ENCODE measurements at places on chromosomes 5 and 9. TPM values are rescaled to one million over a fixed set of nuclear protein-coding genes. Genes with fewer than 3 reads are reported as not detected.

GRCh38 chr9:105079457-105079856, 151.5 kb upstream of the ABCA1 start:
- no peak for DNase-seq

ZNF618 gene
- total RNA-seq: 7.8 TPM

DNAJA1 gene
- 66.0 TPM for total RNA-seq

GRCh38 chr5:142168365-142168764, 59.8 kb downstream of the NDFIP1 start:
- DNase-seq: no peak

DNA sequence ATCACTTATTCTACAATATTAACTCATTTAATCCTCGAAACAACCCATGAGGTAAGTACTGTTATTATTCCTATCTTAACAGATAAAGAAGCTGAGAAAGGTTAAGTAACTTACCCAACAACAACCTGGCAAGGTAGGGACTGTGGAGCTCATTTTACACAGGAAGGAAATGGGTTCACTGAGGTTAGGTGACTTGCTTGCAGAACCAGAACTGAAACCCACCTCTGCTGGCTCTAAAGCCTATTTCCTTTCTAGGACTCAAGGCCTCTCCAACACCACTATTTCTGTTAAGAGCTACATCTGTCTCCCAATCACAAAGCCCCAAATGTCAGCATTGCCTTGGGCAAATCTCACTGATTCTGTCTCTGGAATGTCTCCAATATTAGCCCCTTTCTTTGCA, 38.9 kb upstream of the IFNK start:
- no peak for DNase-seq

GRCh38 chr9:133348718-133349573, 928 bp downstream of the RPL7A start:
- DNase-seq: no peak

GRCh38 chr9:36039696-36040095, 3.0 kb downstream of the RECK start:
- peak; percentile 23 for DNase-seq

- no peak for DNase-seq
These were observed 86.6 kb downstream of the KCNN2 start for GRCh38 chr5:114448481-114448880.

DNA sequence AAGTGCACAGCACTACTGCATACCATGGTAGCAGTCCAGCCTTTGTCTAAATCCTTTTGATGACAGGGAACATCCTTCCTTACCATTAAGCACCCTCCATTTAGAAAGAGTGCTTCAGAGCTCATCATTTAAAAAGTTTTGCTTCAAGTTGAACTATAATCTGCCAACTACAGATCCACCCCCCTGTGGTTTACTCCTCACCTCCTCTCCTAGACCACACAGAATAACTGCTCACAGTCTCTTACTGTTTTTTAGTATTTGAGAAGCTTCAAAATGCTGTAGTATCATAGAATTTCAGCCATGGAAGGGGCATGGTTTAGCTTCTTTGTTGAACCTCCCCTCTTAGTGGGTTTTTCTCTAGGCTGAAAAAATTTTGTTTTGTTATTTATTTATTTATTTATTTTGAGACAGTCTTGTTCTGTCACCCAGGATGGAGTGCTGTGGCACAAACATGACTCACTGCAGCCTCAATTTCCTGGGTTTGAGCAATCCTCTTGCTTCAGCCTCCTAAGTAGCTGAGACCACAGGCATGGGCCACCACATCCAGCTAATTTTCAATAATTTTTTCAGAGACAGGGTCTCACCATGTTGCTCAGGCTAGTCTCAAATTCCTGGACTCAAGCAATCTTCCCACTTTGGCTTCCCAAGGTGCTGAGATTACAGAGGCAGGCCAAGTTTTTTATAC, 384.3 kb upstream of the RFX3 start:
- DNase-seq: no peak

SMIM32 gene
- total RNA-seq: not detected

GRCh38 chr9:18543406-18544192, 69.6 kb downstream of the ADAMTSL1 start:
- DNase-seq: peak; percentile 28

ZNF454 gene
- 4.2 TPM for total RNA-seq

GRCh38 chr9:75545287-75545686, 345.2 kb upstream of the PCSK5 start:
- DNase-seq: no peak

DNA sequence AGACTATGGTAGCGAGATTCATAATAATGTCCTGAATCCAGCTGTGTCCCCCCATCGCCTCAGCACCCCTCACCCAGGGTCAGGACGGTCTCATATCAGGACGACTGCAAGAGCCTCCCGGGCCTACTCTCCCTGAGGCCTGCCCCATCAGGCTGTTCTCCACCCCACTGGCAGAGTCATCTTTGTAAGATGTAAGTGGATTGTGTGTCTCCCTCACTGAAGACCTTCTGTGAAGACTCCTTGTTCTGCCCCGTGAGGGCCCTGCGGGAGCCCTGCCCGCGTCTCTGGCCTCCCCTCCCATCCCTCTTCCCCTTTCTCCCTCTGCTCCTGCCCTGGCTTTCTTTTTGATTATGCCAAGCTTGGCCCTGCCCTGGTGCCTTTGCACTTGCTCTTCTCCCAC, 43.9 kb upstream of the SAP30L start:
- no peak for DNase-seq

DNA sequence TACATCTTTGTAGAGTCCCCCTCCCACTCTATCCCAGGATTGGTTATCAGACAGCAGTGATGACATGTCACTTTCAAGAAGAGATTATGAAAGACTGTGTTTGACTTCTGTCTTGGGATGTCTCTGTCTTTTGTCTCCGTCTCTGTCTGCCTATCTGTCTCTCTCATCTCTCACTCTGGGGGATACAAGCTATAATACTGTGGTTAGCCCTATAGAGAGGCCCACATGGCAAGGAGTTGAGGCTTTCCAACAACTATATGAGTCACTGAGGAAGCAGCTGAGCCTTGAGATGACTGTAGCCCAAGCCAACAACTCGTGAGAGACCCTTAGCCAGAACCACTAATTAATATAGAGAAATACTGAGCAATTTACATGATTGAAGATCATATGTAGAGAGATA, 284.8 kb downstream of the PDE4D start:
- no peak for DNase-seq

DNA sequence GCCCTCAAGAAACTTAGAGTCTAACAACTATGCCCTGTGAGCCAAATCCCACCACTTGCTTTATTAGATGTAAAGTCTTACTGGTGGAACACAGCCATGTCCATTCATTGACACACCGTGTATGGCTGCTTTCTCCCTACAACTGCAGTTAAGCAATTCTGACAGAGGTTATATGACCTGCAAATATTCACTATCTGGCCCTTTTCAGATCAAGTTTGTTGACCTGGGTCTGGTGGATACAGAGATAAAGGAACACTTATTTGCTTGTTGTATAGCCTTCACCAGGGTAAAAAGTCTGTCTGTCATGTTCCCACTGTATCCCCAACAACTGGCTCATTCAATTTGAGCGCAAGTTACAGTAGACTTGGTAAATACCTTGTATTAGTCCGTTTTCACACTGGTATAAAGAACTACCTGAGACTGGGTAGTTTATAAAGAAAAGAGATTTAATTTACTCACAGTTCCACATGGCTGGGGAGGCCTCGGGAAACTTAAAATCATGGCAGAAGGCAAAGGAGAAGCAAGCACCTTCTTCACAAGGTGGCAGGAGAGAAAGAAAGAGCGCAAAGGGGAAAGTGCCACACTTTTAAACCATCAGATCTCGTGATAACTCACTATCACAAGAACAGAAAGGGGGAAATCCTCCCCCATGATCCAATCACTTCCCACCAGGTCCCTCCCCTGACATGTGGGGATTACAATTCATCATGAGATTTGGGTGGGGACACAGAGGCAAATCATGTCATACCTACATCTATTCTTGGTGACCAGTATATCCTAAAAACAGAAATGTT, 27.9 kb downstream of the DEPDC1B start:
- no peak for DNase-seq

DNA sequence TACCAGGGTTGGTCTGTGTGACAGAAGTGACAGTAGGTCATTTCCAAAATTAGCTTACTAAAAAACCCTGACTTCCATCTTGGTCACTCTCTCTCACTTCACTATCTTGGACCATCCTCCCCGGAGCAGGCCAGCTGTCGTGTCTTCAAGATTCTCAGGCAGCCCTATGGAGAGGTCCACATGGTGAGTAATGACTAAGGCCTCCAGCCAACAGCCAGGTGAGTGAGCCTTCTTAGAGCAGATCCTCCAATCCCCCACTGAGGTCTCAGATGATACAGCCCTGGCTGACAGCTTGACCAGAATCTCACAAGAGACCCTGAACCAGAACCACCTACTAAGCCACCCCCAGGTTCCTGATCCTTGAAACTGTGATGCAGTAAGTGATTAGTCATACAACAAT, 92.0 kb downstream of the DCP2 start:
- peak; percentile 10 for DNase-seq

GRCh38 chr5:134394932-134395331, 16.7 kb downstream of the CDKN2AIPNL start:
- no peak for DNase-seq

GRCh38 chr5:76490960-76491359, 87.9 kb downstream of the IQGAP2 start:
- DNase-seq: no peak

FOCAD gene
- 48.3 TPM for total RNA-seq

APBA1 gene
- total RNA-seq: 7.7 TPM

DNA sequence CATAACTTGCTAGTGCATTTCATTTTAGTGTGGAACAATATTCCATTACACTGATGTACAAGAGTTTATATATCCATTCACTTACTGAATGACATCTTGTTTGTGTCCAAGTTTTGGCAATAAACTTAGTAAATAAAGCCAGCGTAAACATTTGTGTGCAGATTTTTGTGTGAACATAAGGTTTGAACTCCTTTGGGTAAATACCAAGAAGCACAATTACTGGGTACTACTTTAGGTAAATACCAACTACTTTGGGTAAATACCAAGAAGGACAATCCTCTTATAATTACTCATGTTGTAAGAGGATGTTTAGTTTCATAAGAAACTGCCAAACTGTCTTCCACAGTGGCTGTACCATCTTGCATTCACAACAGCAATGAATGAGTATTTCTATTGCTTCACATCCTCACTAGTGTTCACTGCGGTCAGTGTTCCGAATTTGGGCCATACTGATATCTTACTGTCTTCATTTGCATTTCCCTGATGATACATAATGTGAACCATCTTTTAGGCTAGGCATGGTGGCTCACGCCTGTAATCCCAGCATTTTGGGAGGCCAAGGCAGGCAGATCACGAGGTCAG, 2.3 kb upstream of the SYK start:
- DNase-seq: no peak

CRHBP gene
- 0.20 TPM for total RNA-seq

GRCh38 chr5:158635565-158635964, 464.2 kb downstream of the EBF1 start:
- no peak for DNase-seq

GMCL2 gene
- not detected for total RNA-seq

- no peak for DNase-seq
These were observed 372.2 kb downstream of the ZSWIM6 start for GRCh38 chr5:61704289-61704688.

DNA sequence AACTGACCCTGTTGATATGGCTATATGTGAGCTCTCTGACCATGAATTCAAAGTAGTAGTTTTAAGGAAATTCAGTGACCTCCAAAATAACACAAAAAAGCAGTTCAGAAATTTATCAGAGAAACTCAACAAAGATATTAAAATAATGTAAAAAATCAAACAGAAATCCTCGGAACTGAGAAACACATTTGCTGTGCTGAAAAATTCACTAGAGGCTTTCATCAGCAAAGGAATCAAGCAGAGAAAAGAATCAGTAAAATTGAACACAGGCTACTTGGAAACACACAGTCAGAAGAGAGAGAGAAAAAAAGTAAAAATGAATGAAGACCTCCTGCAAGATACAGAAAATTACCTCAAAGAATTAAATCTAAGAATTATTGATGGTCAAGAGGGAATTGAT, 417.2 kb downstream of the TMEM232 start:
- DNase-seq: no peak

DNA sequence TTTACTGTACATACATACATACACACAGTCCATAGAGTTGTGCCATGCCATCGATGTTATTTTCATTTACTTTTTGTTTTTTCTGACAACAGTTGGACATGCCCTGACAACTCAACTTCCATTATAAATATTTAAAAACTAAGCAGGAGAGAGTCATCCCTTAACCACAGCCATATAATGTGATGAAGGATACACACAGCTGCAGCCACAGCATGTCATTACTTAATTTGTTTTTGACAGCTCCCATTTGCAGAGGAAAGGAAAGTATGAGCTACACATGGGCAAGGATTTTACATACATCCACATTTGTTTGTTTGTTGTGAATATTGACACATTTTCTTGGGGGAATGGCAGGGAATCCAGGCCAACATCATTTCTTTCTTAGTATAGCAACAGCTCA, 91.5 kb upstream of the TUT7 start:
- peak; percentile 86 for DNase-seq

DNA sequence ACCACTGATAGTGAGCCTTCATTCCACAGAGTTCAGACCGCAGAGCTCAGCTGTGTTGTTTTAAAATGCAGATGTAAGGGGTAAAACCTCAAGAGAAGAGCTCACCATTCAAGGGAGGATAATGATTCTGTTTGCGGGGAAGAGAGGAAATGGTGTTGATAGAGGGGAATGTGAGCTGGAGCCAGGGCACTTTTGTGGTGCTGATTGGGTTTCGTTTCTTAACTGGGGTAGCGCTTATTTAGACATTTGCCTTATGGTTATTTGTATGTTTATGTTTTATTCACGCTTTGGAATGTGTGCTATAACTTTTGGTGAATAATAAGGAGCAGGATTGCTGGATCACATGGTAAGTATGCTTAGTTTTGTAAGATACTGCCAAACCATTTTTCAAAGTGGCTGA, 42.5 kb downstream of the STXBP1 start:
- DNase-seq: no peak

DNA sequence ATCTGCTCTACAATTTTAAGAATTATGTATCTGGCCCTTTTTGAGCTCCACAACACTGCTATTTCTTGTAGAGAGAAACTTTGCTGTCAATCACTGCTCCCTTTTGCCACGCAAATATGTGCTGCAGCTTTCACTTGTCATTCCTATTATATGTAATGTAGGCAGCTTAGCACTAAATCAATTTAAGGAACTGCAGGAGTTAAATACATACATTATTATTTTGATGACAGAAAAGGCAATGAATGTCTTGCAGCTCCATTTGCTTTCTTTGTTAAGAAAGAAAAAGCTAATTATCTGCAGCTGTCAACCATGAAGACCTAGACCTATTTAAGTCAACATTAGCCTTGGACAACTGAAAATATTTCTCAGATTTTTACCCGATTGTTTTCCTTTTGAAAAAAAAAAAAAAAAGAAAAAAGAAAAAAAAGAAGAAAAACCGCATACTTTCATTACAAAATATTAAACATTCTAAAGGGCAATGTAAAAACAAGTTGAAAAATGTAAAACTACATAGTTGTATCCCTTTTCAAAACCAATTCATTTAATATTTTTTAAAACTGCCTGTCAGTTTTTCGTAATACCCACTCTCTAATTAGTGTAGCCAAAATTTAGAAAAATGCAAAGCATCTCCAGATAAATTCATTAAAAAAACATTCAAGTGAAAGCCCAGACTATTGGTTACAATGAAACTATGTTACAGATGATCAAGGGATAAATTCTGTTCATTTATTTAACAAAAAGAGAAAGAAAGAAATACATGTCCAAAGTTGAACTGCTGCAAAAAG, 57.2 kb downstream of the RFX3 start:
- no peak for DNase-seq

- DNase-seq: no peak
These were observed 8.7 kb downstream of the TRIM36 start for GRCh38 chr5:115160975-115161475.

BOD1 gene
- total RNA-seq: 47.4 TPM

- no peak for DNase-seq
These were observed 63.3 kb downstream of the FREM1 start for GRCh38 chr9:14846871-14847311.

Measured in skin of body (tissue), 3 donors.